ENCODE measurements at places on chromosomes 1 and 21.

DNA sequence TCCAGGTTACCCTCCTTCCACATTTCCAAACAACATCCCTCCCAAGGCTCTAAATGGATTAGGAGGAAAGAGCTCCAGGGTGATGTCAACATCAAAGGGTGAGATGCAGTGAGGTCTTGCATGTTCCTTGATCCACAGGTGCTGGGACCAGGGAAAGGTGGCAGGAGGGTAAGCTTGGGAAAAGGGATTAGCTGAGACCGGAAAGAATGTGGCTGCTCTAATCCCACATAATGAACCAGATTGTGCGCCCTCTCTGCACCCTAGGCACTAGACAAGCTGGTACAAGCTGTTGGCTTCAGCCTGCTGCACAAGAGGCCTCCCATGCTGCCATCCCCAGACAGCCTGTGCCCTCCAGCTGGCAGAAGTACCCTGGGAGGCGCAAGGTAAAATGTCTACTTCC is 34.9 kb downstream of the PLXNA2 start:
- no peak for DNase-seq

DNA sequence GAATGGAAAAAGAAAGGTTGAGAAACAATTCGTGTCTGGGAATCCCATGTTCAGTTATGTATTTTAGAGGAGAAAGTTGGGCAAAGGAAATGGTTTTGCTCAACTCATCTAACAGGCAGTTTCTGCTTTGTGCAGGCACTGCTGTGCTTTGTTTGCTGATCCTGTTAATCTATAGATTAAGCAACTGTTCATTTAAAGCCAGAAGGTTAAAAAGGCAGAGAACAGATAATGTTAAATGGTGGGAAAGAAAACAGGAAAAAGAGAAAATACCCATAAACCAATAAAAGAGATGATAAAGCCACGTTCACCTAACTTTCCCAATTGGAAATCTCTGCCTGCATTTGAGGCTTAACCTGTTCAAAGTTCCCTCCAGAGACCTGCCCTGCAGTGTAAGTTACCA is 70.0 kb downstream of the APP start:
- no peak for DNase-seq

- peak; percentile 39 for DNase-seq
Observed at GRCh38 chr1:185317886-185318310, 855 bp upstream of the IVNS1ABP start.

GRCh38 chr1:41827991-41828570 is 90.6 kb downstream of the HIVEP3 start:
- DNase-seq = no peak

- no peak for DNase-seq
Observed at GRCh38 chr1:43304771-43305300, 4.1 kb downstream of the TIE1 start.

GRCh38 chr1:245695211-245695610 is 540.4 kb downstream of the KIF26B start:
- DNase-seq = no peak

- DNase-seq = no peak
Observed at GRCh38 chr1:23530087-23530746, 816 bp downstream of the E2F2 start.

- DNase-seq = no peak
Observed at GRCh38 chr1:220544901-220545303, 17.0 kb downstream of the MARK1 start.

GRCh38 chr1:76006234-76006633 is 68.3 kb upstream of the ST6GALNAC3 start:
- DNase-seq = no peak

GRCh38 chr1:69363236-69363635 is 204.5 kb upstream of the LRRC7 start:
- no peak for DNase-seq

DNA sequence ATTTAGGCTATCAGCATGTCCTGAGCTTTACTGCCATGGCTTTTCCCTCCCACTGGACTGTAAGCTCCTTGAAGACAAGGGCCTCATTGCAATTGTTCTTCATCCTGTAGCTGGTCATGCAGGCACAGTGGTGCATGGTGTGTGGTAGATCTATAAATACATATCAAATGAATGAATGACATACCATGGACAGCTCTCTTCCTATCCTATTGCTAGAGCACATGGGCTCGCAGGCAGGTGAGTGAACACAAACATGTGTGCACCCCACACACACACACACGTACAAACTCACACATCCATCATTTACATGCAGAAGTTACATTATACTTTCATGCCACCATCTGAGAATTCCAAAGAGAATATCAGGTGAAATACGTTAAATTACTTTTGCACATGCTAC is 172.9 kb upstream of the RUNX1 start:
- DNase-seq = no peak

DNA sequence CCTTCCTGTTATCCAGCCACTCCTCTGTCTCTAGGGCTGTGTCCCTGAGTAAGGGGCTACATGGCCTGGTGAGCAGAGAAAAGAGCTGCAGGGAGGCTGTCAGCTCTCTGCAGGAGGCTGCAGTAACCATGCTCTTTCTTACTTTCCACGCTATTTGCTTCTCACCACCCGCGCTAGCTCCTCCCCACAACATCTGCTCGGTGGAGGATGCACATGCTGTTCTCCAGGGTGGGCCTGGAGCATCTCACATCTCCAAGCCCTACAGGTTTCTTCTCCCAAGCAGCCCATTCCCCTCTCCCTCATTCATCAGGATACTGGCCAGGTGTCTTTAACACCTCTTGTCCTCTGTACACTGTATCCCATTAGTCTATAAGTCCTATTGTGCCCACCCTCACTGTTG is 103.8 kb downstream of the IER5 start:
- no peak for DNase-seq

DNA sequence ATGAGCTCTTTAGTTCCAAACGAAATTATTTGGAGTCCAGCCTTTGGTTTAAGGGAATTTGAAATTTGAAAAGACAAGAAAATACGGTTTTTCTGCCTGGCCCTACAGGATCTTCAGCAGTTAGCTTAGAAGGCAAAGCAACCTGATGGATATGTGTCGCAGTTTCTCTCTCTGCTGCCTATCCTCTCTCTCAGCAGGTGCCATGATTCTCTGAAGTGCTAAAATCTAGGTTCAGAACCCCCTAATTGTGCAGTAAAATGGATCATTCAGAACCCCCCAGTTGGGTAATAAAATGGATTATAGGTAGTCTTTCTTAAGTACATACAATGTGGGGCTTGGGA is 446 bp upstream of the DEPDC1 start:
- no peak for DNase-seq

- DNase-seq = no peak
Observed at GRCh38 chr1:107649023-107649422, 316.0 kb downstream of the VAV3 start.

DNA sequence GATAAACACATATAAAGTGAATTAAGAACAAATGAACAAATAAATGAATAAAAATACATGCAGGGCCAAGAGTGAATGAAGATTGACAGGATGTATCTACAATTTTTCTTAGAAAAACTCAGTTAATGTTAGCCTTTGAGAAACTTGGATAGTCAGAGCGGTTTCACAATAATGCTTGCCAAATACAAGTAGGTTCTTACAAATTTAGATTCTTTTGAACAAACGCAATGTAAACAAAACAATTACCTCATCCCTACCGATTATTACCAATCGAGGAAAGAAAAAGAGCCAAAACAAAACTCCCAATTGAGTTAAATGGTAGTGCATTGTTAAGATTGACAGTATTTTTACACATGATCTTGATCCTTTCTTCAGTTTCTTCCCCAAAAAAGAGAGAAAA is 176.9 kb upstream of the DEPDC1 start:
- no peak for DNase-seq

DNA sequence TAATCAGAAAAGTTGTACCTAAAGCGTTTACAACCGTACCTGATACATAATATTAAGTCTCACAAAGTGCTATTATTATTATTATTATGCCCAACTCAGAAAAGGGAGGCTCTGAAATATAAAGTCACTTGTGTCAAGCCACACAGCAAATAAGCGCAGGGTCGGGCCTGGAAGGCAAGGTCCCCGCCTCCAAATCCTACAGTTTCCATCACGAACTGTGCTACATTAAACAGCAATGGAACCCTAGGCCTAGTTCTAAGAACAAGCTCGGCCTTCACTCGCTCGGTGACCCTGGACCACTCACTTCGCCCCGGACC is 549 bp downstream of the PARS2 start:
- no peak for DNase-seq

DNA sequence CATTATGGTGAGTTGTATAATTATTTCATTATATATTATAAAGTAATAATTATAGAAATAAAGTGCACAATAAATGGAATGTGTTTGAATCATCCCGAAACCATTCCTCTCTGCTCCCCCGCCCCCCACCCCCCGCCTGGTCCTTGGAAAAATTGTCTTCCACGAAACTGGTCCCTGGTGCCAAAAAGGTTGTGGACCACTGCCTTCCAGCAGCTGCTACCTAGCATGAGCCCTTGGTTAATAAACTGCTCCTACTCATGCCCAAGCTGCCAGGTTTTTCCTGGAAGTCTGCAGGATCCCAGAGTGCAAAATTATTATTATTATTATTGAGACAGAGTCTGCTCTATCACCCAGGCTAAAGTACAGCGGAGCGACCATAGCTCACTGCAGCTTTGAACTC is 6.8 kb upstream of the IFNGR2 start:
- no peak for DNase-seq

- DNase-seq = no peak
Observed at GRCh38 chr1:24380508-24380907, 33.1 kb downstream of the STPG1 start.

GRCh38 chr1:191348328-191348727 is 809.9 kb upstream of the RGS18 start:
- DNase-seq = no peak

DNA sequence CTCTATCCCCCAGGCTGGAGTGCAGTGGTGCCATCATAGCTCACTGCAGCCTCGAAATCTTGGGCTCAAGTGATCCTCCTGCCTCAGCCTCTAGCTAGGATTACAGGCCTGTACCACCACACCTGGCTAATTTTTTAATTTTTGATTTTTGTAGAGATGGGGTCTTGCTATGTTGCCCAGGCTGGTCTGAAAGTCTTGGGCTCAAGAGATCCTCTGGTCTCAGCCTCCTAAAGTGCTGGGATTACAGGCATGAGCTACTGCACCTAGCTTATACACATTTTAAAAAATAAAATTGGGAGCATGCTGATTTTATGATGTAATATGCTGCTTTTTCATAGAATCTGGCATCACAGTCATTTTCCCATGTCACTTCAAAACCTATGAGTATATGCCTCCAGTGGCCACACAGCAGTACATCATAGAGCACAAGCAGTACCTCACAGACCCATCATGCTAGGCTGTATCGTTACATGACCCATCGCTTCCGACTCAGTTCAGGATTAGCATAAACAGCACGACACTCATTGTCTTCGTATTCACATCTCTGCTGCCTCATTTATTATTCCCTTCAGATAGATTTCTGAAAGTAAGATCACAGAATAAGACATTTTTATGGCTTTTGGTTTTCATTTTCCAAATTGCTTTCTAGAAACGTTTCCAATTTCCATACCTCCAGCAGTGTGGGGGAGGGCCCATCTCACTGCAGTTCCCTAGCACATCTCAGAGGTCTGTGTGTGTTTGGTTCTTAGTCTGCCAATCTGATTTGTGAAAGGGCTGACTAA is 35.9 kb upstream of the CCSAP start:
- no peak for DNase-seq

GRCh38 chr21:29299046-29299915 is 559 bp downstream of the BACH1 start:
- peak; percentile 37 for DNase-seq

Data from NCI-H774 (cell line).